ENCODE measurements at places on chromosomes 6 and 20. TPM values are rescaled to one million over a fixed set of nuclear protein-coding genes. Genes with fewer than 3 reads are reported as not detected.

DNA sequence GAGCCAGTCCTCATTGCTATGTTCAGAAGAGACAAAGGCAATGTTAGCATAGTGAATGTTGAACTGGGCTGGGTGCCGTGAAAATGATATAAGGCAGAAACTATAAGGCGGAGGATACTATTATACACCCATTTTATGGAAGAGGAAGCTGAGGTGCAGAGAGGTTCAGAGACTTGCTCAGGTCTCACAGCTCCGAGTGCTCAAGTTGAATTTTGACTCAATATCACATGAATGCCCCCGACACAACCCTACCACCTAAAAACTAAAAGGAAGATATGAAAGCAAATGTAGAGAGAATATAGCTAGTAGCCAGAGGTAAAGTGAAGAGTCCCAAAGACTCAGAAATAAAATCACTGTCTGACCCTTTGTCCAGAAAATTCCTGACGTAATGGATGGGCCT, 56.7 kb downstream of the PPP1R16B start:
- H3K27me3 ChIP-seq, result no peaks in the 10 kb centered on the region
- no peak overlapping the region for H3K4me3 ChIP-seq
- no peak for DNase-seq
- peak overlapping the region; percentile 62 for H3K27ac ChIP-seq
- H3K4me1 ChIP-seq, result peaks cover 69% of the 10 kb centered on the region

DNA sequence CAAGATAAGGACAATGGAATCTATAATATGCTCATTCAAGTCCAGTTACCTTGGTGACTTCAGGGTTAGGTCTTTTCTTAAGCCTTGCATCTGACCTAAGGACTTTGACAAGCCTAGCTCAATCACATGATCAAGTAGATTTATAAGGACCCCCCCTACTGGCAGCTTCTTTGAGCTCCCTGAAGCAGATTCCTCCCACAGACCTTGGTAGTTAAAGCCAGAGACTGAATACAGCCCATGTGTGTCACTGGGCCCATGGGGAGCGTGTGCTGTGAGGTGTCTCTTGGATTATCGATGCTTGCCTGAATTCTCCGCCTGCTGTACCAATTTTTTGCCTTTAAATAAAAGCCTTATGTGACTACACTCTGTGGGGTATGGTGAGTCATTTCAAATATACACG, 372.7 kb upstream of the RGS17 start:
- H3K27ac ChIP-seq, result no peak overlapping the region
- no peaks in the 10 kb centered on the region for H3K4me1 ChIP-seq
- H3K27me3 ChIP-seq, result peaks cover 3% of the 10 kb centered on the region
- H3K36me3 ChIP-seq, result no peaks in the 10 kb centered on the region

GRCh38 chr20:41632896-41633295, 14.7 kb upstream of the CHD6 start:
- H3K27ac ChIP-seq, result no peak overlapping the region
- no peaks in the 10 kb centered on the region for H3K27me3 ChIP-seq
- no peaks in the 10 kb centered on the region for H3K36me3 ChIP-seq
- DNase-seq, result no peak
- peaks cover 3% of the 10 kb centered on the region for H3K4me1 ChIP-seq

HNF4A gene
- not detected for total RNA-seq

- no peak overlapping the region for H3K4me3 ChIP-seq
- DNase-seq, result no peak
- no peak overlapping the region for H3K27ac ChIP-seq
- H3K27me3 ChIP-seq, result no peaks in the 10 kb centered on the region
- H3K36me3 ChIP-seq, result no peaks in the 10 kb centered on the region
Measured at GRCh38 chr6:9515633-9516606, 899.0 kb downstream of the TFAP2A start.

GRCh38 chr6:129860908-129861665, at the start of gene TMEM244:
Gene TMEM244, minus strand, starts transcription at chr6:129861315. Its CDS starts 127 bp downstream, at chr6:129861188.
- H3K36me3 ChIP-seq, result no peaks in the 10 kb centered on the region
- peak within 1 kb of the TSS; percentile 81 for H3K27ac ChIP-seq
- H3K4me1 ChIP-seq, result peaks cover 14% of the 10 kb centered on the region
- peak within 1 kb of the TSS; percentile 70 for H3K4me3 ChIP-seq
- peak; percentile 12 for DNase-seq

GRCh38 chr6:18132346-18132745, 9.9 kb upstream of the NHLRC1 start:
- H3K4me1 ChIP-seq, result peaks cover 7% of the 10 kb centered on the region
- no peaks in the 10 kb centered on the region for H3K27me3 ChIP-seq
- H3K36me3 ChIP-seq, result peaks cover 4% of the 10 kb centered on the region
- no peak overlapping the region for H3K4me3 ChIP-seq

- no peak for DNase-seq
- no peaks in the 10 kb centered on the region for H3K27me3 ChIP-seq
- H3K27ac ChIP-seq, result no peak overlapping the region
Measured at GRCh38 chr6:161091151-161091550, 99.6 kb downstream of the MAP3K4 start.

DNA sequence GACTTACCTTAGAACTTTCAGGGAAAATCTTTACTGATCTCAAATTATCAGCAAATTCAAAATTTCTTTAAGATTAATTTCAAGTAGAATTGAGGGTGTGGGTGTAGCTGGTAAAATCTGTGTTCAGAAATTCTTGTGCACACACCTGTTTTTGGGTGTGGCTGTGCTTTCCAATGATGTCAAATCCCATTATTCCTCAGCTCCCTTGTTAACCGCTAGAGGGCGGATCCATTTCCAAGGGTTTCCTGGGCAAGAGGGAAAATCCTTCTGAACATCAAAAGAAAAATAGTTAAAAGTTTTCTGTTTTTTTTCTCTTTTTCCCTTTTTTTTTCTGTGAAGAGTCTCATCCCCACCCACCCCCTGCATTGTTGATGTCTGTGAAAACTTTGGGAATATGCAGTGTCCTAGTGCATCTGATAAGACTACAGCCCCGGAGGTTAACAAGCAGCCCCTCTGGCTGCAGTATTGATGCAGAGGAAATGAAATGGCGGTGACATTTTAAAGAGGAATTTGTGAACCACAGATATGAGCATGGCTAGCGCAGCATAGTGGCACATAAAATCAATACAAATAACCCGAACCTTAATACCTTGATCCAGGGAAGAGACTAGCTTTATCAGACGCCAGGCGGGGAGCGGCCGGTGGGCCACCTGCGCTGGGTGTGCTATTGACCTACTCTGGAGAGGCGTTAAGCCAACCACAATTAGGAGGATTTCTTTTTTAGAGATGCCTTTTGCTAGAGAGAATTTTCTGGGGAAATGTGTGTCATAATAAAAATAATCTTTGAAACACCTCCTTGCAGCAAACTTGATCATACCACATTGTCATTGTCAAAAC, 130.9 kb downstream of the FOXA2 start:
- no peak overlapping the region for H3K4me3 ChIP-seq
- no peak for DNase-seq
- H3K36me3 ChIP-seq, result no peaks in the 10 kb centered on the region
- H3K27me3 ChIP-seq, result no peaks in the 10 kb centered on the region
- H3K27ac ChIP-seq, result no peak overlapping the region
- no peaks in the 10 kb centered on the region for H3K4me1 ChIP-seq

DNA sequence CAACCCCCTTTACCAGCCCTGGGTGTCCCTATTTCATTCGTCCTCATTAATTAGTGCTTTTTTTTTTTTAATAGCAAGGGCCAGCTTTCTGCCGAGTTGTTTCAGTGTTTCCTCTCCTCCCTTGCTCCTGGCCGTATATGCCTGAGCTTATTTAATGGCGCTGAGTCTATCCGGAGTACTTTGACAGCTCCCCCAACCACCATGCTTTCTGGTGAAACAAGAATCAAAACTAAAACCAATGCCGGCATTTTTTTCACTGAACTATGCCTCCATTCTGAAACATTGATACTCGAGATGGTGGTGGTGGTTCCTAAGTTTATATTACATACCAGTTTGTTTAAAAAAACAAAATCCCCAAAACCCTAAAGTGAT, 1.2 kb downstream of the DCBLD1 start:
- peaks cover 45% of the 10 kb centered on the region for H3K27me3 ChIP-seq
- peak; percentile 32 for DNase-seq
- H3K36me3 ChIP-seq, result no peaks in the 10 kb centered on the region
- peaks cover 20% of the 10 kb centered on the region for H3K4me1 ChIP-seq

ENPP5 gene
- 0.07 TPM for total RNA-seq

CHD6 gene
- total RNA-seq, result 42.5 TPM

- H3K27me3 ChIP-seq, result peaks cover 6% of the 10 kb centered on the region
- H3K4me1 ChIP-seq, result no peaks in the 10 kb centered on the region
- DNase-seq, result no peak
- no peaks in the 10 kb centered on the region for H3K36me3 ChIP-seq
- no peak overlapping the region for H3K27ac ChIP-seq
Measured at GRCh38 chr20:5931411-5931810, 18.9 kb downstream of the TRMT6 start.

- DNase-seq, result peak; percentile 27
- no peaks in the 10 kb centered on the region for H3K27me3 ChIP-seq
- peaks cover 3% of the 10 kb centered on the region for H3K36me3 ChIP-seq
- peaks cover 69% of the 10 kb centered on the region for H3K4me1 ChIP-seq
- H3K4me3 ChIP-seq, result peak overlapping the region; percentile 64
Measured at GRCh38 chr6:149032599-149033405, 284.7 kb upstream of the TAB2 start.

DNA sequence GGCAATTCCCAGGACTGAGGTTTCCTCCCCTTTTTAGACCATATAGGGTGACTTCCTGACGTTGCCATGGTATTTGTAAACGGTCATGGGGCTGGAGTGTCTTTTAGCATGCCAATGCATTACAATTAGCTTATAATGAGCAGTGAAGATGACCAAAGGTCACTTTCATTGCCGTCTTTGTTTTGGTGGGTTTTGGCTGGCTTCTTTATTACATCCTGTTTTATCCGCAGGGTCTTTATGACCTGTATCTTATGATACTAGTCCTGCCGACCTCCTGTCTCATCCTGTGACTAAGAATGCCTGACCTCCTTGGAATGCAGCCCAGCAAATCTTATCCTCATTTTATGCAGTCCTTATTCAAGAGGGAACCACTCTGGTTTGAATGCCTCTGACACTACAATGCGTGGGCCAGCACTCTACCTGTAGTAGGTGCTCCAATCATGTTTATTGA, 190.1 kb downstream of the KCNQ5 start:
- DNase-seq, result no peak
- no peak overlapping the region for H3K4me3 ChIP-seq
- no peaks in the 10 kb centered on the region for H3K4me1 ChIP-seq

DNA sequence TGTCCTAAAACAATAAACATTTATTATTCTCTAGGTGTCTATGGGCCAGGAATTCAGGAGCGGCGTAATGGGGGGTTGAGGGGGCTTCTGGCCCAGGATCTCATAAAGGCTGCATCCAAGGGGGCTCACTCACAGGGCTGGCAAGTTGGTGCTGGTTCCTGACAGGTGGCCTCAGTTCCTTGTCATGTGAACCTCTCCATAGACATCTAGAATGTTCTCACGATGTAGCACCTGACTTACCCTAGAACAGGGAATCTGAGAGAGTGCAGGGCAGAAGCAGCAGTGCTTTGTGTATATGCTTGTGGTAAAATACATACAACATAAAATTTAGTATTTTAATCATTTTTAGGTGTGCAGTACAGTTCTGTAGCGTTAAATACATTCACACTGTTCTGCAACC, 57.1 kb downstream of the PHF20 start:
- no peak overlapping the region for H3K4me3 ChIP-seq
- no peak for DNase-seq
- no peak overlapping the region for H3K27ac ChIP-seq
- H3K36me3 ChIP-seq, result peaks cover 28% of the 10 kb centered on the region
- H3K27me3 ChIP-seq, result no peaks in the 10 kb centered on the region

- H3K4me3 ChIP-seq, result no peak overlapping the region
- no peak overlapping the region for H3K27ac ChIP-seq
- H3K27me3 ChIP-seq, result peaks cover 10% of the 10 kb centered on the region
- H3K36me3 ChIP-seq, result no peaks in the 10 kb centered on the region
Measured at GRCh38 chr6:142345261-142345660, 43.5 kb downstream of the ADGRG6 start.

All from activated CD4-positive, alpha-beta T cell treated with anti-CD3 and anti-CD28 coated beads, Interleukin-2, amount 10 ng/mL, durations not matched to agents 7 days and 5 days (primary cell).